ENCODE measurements at places on chromosomes 2 and 18.

DNA sequence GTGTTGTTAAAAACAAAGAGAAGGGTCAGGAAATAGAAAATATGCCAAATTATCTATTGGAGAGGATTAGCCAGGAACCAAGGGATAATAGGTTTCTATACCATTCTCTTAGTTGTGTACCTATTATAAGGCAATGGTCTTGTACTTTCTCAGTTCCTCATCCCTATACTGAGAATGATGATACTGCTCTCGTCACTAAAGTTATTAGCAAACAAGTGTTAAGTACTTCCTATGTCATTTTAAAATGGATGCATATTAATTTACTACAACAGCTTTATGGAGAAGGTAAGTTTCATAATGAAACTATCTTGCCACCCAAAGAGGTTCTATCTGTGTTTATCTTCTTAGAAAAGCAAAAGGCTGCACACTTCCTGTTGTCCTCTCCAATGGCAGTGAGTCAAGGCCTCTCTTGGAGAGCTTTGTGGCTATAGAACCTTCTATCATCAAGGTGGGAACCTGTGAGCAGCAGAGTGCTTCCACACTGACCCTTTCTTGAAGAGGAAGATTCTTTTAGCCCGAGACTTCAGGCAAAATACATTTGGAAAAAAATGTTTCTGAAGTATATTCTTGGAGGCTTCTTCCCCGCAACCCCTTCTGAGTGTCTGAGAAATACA, 460.7 kb upstream of the FANCL start:
- DNase-seq = no peak

DNA sequence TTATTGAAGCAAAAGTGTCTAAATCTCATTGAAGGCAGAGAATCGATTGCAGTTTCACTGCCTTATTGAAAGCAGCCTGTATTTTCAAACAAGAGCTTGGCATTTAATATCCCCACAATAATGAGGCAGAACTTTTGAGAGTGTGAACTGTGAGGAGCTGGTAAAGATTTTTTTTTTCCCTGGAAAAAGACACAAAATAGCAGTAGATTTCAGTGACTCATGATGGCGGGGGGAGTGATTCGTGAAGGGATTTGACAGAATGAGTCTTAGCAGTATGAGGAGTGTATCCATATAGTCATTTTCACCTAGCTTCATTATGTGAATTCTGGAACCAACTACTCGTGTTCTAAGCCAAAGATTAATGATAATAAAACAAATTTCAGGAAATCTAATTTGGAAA, 242.9 kb downstream of the ARL6IP6 start:
- no peak for DNase-seq

DNA sequence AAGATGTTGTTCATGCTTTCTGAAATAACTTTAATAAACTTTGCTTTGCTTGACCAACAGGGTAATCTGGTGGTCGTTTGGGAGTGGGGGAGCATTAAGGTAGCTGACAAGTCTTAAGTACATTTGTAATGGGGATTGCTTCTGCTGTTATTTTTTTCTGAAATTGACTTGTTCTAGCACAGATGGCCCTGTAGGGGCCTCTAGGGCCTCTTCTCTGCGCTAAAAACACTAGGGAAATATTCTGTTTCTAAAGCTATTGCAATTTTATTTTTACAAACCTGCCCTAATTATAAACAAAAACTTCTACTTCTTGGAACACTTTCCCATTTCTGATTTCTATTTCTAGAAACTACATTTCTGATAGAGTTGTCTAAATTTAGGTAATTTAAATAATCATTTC, 191.3 kb upstream of the KCNJ3 start:
- no peak for DNase-seq

- DNase-seq = peak; percentile 43
Measured at GRCh38 chr2:213152065-213152794, 818 bp upstream of the IKZF2 start.

GRCh38 chr2:114929225-114929624, 486.8 kb downstream of the DPP10 start:
- DNase-seq = no peak

All from NCI-H1105 treated with DMSO at 0.1 percent for 48 hours (cell line).